B cell (primary cell): ENCODE measurements at places on chromosomes 2 and 18. TPM values are rescaled to one million over a fixed set of nuclear protein-coding genes. Genes with fewer than 3 reads are reported as not detected.

DNA sequence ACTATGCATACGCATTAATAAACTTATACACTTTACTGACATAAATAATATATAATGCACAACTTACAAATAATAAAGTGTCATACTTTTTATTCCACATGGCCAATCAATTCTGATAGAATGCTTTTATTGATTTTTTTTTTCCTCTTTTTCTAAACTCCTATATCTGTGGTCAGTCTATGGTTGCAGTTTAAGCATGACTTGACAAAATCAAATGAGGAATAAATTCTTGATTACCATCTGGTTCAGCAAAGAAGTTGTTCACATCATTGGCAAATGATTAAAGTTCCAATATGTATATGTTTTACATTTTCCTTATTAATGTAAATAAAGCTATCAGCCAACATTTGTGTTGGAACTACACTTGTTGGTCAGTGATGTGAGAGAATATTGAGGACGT, 83.5 kb downstream of the EML6 start:
- no peak for DNase-seq

DNA sequence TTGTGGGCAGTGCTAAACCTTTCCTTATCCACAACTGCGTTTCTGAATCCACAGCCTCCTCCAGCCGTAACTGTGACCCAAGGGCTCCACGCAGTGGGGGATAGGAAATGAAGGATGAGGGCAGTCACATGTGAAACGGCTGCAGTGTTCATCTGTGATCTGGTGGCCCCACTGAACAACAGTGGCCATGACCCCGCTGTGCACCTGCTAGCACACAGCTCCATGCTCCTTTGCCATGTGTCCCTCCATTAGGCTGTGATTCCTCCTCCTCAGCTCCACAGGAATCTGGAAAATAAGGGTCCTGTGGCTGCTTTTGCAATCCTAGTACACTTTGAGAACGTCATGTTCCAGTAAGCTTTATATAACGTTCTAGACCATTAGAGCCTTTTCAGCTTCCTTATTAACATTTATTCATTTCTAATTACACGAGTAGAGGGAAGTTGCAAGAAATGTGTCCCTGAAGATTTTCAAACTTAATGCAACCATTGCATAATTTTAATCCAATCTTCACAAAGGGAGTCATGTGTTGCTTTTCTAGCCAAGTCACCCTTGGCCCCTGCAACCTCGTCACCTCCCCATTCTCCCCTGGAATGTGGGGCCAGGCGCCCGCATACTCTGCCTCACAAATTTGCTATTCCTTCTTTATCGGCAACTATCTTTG, 7.1 kb upstream of the NAPG start:
- DNase-seq: no peak

DNA sequence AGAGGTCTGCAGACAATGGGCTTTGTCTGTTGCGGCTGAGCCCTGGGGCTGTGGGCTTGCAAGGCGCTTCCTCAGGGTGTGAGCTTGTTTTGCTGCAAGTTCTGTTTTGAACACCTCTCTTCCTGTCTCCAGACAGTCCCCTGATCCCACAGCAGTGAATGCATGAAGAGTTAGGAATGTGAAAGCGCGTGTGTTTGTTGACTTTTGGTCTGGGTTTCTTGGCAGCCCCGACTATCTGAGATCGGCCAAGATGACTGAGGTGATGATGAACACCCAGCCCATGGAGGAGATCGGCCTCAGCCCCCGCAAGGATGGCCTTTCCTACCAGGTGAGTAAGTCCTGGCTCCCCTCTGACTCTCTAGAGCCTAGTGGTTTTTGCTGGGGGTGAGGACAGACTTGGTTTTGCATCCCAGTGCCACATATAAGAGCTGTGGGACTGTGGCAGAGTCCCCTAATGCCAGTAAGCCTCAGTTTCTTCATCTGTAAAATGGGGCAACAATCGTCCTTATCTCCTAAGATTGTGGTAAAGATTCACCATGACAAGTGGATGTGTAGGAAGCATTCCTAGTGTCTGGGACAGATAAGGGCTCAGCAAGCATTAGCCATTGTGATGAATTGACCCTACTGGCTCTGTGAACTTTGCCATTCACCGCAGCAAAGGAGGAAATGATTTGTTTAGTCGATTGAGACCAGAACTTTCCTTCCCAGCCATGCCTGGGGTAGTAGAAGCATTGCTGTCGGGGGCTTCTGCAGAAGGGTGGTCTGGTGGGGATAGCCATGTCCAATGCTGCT, 3.0 kb downstream of the LBH start:
- DNase-seq: no peak

GRCh38 chr2:214796911-214797310, 12.6 kb downstream of the BARD1 start:
- DNase-seq: no peak

GRCh38 chr2:171521361-171522051, 768 bp upstream of the CYBRD1 start:
- no peak for DNase-seq

- no peak for DNase-seq
Observed at GRCh38 chr2:136141510-136142149, 23.7 kb upstream of the CXCR4 start.

HES6 gene
- 8.8 and 14.3 TPM in 2 replicates for total RNA-seq

CCDC142 gene
- 61.6 and 69.3 TPM in 2 replicates for total RNA-seq

GPR45 gene
- not detected in 2 replicates for total RNA-seq

NGEF gene
- total RNA-seq: not detected in 2 replicates

SIGLEC15 gene
- total RNA-seq: not detected in 2 replicates

CFAP65 gene
- not detected in 2 replicates for total RNA-seq

GBX2 gene
- not detected in 2 replicates for total RNA-seq

RTP5 gene
- not detected in 2 replicates for total RNA-seq
